ENCODE measurements at places on chromosomes 7 and 10. TPM values are rescaled to one million over a fixed set of nuclear protein-coding genes. Genes with fewer than 3 reads are reported as not detected.
A peak's percentile ranks its signal among the peaks of the same experiment; 100 is the strongest.

GRCh38 chr10:89389254-89389653 is 3.2 kb upstream of the IFIT1 start:
- no peak for DNase-seq

GRCh38 chr10:51227897-51228713 is 153.8 kb downstream of the PRKG1 start:
- DNase-seq: no peak

- DNase-seq: no peak
These were observed 2.2 kb upstream of the DLX5 start for GRCh38 chr7:97026715-97027426.

GRCh38 chr10:62634576-62634975 is 169.9 kb upstream of the ADO start:
- no peak for DNase-seq

- no peak for DNase-seq
These were observed 93.3 kb upstream of the AGBL3 start for GRCh38 chr7:134892963-134893362.

GRCh38 chr10:74962517-74962916 is 136.1 kb downstream of the KAT6B start:
- no peak for DNase-seq

DNA sequence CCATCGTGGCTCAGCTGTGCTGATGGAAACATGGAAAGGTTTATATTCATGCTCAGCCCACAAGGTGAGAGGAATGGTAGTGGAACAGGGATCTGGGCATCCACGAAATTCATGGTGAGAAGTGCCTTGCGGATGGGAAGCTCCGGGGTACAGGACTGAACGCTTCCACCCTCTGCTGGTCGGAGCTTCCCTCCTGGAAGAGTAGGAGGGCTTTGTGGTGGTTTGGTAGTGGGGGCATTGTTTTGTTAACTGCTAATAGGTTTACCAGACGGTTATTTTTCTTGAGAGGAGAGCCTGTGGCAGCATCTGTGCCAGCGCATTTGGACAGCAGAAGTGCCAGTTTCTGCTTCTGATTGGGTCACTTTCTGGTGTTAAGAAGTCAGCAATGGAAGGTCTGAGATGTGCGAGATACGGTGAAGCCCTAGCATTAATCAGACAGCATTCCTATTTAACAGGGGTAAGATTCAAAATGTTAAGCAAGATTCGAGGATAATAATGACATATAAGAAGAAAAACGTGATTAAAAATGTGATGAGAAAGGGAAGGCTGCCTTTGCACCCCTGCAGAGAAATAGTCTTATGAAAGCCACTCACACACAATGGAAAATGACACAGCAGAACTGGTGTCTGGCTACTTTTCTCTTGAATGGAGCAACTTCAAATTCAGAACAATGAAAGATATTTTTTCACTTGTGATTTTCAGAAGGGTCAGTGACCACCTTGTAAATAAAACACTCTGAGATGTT is 17.7 kb downstream of the ABCA13 start:
- DNase-seq: no peak

DNA sequence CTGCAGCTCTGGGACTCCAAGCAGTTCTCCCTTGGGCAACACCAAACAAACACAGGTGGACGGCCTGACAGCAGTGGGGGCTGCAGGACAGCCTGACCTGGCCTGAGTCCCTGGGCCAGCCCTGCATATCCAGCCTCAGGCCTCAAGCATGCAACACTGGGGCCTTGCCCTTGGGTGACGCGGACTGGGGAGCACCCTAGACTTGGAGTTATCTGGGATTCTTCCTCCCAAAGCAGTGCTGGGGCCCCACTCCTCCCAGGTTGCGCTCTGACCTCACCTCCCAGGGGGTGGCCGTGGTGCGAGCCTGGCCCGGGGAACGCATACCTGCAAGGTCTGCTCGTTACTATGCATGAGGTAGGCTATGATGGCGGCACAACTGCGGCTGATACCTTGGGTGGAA is 6.2 kb upstream of the TMEM120A start:
- DNase-seq: no peak

The ZPBP gene
- not detected for total RNA-seq

- DNase-seq: no peak
These were observed 90.1 kb downstream of the PIP4K2A start for GRCh38 chr10:22624287-22624738.

GRCh38 chr7:74507538-74508319 is 54.0 kb downstream of the GTF2IRD1 start:
- DNase-seq: no peak

DNA sequence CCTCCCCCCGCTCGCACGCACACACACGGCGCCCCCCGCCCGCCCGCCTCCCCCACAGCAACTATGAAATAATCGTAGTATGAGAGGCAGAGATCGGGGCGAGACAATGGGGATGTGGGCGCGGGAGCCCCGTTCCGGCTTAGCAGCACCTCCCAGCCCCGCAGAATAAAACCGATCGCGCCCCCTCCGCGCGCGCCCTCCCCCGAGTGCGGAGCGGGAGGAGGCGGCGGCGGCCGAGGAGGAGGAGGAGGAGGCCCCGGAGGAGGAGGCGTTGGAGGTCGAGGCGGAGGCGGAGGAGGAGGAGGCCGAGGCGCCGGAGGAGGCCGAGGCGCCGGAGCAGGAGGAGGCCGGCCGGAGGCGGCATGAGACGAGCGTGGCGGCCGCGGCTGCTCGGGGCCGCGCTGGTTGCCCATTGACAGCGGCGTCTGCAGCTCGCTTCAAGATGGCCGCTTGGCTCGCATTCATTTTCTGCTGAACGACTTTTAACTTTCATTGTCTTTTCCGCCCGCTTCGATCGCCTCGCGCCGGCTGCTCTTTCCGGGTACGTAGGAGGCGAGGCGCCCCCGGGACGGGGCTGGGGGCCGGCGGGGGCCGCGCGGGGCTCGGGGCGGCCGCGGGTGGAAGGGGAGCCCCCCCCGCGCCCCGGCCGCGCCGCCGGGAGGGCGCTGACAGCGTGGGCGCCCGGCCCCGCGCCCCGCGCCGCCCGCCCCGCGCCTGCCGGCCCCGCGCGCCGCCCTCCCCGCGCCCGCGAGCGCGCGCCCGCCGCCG is 441 bp downstream of the BMI1 start:
- peak; percentile 66 for DNase-seq

GRCh38 chr10:122454071-122454470 is 382 bp upstream of the ARMS2 start:
- DNase-seq: no peak

DNA sequence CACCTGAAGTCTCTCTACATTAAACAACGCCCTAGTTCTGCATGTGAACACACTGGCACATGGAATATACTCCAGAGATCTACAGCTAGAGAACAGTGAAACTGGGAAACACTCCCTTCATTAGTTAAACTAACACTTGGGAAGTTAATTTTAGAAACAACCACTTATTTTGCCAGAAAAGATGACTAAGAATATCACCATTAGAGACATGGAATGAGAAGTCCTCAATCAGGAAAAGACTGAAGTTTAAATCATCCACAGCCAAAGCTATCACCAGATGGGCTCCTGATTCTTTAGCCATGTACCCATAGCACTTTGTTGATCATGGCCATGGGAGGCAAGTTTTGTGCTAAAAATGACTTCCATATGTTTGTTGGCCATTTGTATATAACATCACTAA is 719.5 kb downstream of the KCNMA1 start:
- no peak for DNase-seq

The MMP21 gene
- not detected for total RNA-seq

- DNase-seq: no peak
These were observed 63.7 kb downstream of the GRM8 start for GRCh38 chr7:127189074-127189473.

The SPAM1 gene
- total RNA-seq: not detected

The MYL7 gene
- not detected for total RNA-seq

DNA sequence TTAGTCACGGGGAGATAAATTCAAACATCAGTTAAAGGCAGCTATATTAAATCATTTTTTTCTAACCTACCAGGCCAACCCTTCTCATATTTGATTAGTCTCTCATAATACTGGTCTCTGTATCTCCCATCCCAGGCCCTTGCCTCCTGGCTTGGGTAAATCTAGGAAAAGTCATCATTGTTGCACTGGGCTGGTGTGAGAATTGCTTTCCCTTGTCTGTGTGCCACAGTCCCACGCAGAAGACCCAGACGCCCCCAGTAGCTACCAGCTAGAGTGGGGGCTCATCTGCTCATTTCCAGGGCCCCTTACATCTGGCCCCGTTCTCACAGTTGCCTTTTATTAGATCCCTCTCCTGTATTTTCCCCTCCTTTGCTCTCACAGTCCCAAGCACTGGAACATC is 67.6 kb upstream of the VIPR2 start:
- DNase-seq: no peak

The GPR37 gene
- total RNA-seq: 6.0 TPM

- no peak for DNase-seq
These were observed 161.1 kb downstream of the RPS24 start for GRCh38 chr10:78194539-78195402.

GRCh38 chr10:22615819-22616499 is 98.4 kb downstream of the PIP4K2A start:
- DNase-seq: peak; percentile 16

The TRUB1 gene
- 19.8 TPM for total RNA-seq
